ENCODE measurements at places on chromosomes 2 and 18.

- no peak for DNase-seq
These were observed 94.4 kb upstream of the RND3 start for GRCh38 chr2:150581717-150582472.

- DNase-seq: no peak
These were observed 39.8 kb upstream of the AAK1 start for GRCh38 chr2:69683170-69683971.

DNA sequence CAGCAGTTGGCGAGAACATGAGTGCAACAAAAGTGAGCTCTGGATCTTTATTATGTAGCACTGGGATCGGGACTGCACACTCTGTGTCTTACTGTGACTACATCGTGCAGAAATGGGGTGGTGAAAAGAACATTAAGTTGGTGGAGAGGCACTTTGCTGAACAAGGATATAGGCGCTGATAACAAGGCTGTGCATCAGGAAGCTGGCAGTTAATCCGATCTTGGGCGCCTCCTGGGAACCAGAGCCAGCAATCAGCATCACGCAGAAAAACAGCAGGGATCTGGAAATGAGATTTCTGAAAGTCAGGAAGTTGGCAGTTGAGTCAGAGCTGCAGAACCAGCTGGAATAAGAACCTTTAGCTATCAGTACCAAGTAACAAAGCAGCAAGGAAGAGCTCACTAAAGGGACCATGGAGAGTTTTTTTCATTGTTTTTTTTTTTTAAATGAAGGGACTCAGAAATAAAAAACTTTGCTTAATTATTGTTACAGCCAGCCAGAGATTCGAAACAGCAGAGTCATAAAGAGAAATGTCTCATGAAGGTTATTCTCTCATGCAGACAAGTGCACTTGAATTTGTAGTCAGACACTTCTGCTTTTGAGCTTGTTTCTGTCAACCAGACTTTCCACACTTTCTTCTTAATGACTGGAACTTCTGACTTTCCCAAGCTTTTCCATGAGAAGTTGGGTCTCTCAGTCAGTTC is 22.8 kb upstream of the MYO3B start:
- no peak for DNase-seq

DNA sequence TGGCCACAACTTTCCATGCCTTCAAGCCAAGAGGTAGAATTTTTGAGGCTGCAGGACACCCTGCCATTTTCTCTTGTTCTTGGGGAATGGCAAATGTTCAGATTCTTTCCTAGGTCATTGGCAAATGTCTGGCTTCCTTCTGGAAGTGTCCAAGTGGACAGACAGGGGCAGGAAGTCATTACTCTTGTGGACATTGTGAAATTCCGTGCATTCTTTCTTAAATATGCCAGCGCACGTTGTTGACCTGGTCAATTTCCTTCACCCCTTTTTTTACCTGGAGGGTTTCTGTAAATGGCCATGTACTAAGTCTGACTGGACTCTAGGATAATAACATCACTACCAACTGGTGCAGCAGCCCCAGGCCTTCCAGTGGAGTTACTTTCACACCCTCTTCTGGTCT is 13.9 kb downstream of the ASB18 start:
- DNase-seq: no peak

- no peak for DNase-seq
These were observed 13.1 kb upstream of the TMBIM1 start for GRCh38 chr2:218305383-218305782.

GRCh38 chr2:74286725-74287124 is 56.5 kb downstream of the SLC4A5 start:
- no peak for DNase-seq

DNA sequence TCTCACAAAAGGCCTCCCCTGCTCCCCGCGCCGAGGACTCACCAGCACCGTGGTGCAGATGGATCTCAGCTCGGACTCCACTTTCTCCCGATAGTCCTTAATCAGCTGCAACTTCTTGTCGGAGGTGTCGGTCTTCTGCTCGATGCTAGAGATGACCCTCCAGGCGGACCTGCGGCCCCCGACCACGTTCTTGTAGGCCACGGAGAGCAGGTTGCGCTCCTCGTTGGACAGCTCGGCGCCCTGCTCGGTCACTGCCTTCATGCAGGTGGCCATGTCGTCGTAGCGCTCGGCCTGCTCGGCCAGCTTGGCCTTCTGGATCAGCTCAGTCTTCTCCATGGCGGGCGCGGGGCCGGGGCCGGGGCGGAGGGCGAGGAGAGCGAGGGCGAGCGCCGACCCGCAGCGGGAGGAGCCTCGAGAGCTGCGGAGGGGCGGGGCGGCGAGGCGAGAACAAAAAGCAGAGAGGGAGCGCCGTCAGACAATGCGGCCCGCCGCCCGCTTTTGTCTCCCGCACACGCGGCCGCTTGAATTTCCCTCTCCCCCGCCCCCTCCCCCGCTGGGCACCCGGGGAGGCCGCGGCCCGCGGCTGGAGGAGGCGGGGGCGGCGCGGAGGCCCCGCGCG is 571 bp downstream of the YWHAQ start:
- peak; percentile 19 for DNase-seq

DNA sequence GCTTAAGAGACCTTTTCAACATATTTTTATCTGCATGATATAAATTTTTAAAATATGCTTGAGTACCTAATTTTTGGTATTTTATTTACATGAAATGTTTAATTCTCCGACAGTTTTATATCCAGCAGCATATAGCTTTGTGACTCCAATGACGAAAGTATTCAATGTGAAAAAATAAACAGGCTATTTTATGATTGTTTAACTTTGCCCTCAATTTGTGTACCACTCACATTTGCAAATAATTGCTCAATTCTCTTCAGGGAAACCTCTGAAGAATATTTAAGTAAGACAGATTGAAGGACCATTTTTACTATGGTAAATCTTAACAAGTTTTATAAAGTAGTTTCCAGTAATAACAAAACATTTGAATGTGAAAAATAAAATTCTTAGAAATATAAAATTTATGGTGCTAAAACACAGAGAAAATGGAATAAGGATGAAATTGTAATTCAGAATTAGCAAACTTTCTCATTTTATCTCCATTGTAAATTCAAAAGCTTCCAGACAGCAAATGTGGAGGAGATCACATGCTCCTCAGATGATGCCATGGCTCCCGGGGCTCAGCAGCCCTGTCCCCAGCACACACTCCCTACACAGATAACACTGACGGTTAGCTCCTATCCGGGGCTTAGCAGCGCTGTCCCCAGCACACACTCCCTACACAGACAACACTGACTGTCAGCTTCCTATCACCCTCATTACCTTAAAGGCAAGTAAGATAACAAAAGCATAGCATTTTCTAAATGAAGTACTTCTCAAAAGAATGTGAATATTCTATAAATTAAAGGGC is 39.7 kb downstream of the SH3YL1 start:
- no peak for DNase-seq

GRCh38 chr2:198273660-198274059 is 469.3 kb downstream of the PLCL1 start:
- no peak for DNase-seq
